NCI-H2081 treated with DMSO at 0.1 percent for 48 hours (cell line): ENCODE measurements at places on chromosomes 2 and 18.

DNA sequence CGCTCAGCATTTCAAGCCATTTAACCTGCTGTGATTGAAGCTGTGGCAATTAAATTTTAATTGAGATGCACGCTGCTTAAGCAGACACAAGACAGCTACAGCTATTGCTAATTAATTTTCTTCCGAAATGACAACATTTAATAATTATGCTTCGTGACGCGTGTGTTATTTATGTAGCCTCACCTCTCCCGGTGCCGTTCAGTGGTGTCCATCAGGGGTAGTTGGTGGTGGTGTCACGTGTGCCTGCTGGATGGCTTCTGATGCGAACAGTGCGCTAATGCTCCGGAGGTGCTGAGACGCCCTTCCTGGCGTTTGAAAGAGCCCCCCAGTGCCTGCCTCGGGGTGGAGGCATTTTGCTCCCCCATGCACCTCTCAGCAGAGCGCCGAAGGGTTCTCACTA, 39.5 kb downstream of the GLI2 start:
- DNase-seq: no peak

DNA sequence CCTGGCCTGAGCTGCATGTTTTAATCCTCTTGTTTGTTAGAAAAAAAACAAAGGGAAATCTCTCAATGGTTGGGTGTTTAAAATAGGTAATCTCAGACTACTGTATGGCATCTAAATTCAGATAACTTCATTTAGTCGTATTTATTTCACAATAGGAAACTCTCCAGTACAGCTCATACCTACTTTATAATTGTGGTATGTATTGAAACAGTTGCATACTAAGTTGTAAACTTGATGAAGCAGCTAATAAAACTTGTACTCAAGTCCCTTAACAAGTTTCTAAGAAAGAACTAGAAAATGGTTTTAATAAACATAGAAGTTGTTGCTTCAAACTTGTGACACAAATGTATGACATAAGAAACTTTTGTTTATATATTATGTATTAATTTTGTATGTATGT, 334.5 kb downstream of the PTPRM start:
- DNase-seq: no peak

DNA sequence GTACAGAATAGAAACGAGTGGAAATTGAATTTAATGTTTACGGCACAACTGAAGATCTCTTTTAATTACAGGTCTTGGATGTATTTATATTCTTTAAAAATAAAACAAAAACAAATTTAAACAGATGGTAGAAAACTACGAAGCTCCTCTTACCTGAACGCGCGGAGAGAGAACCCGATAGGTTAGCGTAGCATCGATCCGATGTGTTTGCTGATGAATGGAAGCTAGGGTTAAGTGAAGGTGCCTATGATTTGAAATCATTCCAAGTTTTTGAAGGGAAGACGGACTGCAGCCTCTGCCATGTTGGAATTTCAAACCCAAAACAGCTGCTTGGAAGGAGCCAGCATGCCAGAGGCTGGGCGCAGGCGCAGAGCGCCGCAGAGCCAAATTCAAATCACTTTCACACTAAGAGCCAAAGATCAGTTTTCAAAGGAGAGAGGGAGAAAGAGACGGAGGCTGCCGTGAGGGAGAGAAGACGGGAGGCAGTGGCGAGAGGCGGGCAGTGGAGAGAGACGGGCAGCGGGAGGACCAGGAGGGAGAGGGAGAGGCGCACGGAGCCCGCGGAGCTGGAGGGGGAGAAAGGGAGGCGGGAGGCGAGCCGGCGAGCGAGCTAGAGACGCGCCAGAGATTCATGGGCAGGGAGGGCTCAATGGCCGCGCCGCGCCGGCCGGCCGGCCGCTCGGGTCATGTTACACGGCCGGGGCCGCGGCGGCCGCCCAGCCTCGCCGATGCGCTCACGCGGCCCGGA, at the start of gene FIGN:
Gene FIGN, minus strand, starts transcription at position 324 of the 748 bp plus-strand sequence. CDS start 1,081 bp downstream, outside the sequence.
- DNase-seq: peak; percentile 75

DNA sequence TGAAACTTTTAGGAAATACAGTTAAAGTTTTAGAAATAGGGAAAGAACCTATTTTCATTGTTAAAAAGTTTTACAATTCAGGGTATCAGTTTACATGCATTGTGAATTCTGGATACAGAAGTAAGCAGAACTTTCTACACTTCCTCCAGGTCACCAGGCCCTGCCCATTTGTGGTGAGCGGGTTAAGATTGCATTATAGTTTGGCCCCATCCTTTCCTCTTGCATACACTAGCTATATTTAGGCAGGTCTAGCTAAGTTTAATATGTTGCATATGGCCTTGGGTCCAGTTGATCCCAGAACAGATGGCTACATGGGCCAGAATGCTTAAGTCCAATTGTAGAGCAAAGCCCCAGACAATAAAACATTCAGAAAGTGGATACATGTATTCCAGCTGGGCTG, 4.8 kb downstream of the VWA3B start:
- DNase-seq: no peak

DNA sequence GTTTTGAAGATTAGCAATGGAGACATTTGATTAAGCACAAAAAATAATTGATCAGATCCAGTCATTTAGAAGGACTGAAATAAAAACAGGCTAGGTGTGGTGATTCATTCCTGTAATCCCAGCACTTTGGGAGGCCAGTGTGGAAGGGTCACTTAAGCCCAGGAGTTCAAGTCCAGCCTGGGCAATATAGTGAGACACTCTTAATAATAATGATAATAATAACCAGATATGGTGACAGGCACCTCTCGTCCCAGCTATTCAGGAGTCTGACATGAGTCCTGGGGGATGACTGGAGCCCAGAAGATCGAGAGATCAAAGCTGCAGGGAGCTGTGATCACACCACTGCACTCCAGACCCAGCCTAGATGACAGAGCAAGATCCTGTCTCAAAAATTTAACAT, 3.5 kb upstream of the FN1 start:
- no peak for DNase-seq

- DNase-seq: no peak
Observed at GRCh38 chr2:116142644-116143227, 1671.8 kb upstream of the DDX18 start.

DNA sequence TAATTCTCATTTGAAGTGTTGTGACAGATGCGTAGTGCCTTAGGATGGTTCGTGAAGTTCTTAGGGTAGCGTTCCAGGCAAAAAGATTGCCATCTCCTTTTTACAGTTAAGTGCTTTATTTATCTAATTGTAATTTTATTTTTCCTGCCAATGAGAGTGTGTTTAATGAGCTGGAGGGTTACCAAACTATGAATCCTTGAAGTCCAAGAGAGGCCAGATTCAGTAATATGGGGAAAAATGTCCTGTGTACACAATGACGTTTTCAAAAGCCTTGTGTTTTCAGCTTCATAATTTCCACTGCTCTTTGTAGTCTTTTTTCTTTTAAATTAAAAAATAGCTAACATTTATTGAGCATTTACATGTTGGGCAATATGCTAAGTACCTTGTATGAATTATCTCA, 23.8 kb downstream of the ACYP2 start:
- no peak for DNase-seq

- DNase-seq: no peak
Observed at GRCh38 chr18:13910501-13910900, 4.8 kb downstream of the MC2R start.

- DNase-seq: no peak
Observed at GRCh38 chr2:54479424-54479823, 23.3 kb downstream of the SPTBN1 start.

GRCh38 chr2:10712185-10712809, 9.1 kb upstream of the ATP6V1C2 start:
- no peak for DNase-seq

DNA sequence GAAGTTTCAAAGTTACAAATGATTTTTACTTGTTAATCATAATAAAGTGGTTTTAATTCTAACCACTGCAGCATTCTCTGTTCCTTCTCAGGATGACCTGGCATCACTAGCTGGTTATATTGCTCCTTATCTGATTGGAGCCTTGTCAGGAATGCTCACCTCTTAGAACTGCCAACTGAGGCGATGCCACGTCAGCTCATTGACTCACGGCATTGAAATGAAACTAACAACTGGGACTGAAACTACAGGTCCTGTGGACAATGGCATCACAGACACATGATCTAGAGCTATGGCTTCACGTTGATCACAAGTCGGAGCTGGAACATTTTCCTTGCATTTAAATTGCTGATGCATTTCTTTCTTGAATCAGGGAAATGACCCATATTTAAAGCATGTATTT, 54.9 kb upstream of the MAP2 start:
- no peak for DNase-seq

GRCh38 chr2:215937190-215937589, 76.2 kb downstream of the MREG start:
- DNase-seq: no peak

GRCh38 chr2:69247583-69247982, 139.4 kb downstream of the GFPT1 start:
- DNase-seq: no peak

GRCh38 chr18:38241736-38242135, 676.1 kb upstream of the CELF4 start:
- no peak for DNase-seq

DNA sequence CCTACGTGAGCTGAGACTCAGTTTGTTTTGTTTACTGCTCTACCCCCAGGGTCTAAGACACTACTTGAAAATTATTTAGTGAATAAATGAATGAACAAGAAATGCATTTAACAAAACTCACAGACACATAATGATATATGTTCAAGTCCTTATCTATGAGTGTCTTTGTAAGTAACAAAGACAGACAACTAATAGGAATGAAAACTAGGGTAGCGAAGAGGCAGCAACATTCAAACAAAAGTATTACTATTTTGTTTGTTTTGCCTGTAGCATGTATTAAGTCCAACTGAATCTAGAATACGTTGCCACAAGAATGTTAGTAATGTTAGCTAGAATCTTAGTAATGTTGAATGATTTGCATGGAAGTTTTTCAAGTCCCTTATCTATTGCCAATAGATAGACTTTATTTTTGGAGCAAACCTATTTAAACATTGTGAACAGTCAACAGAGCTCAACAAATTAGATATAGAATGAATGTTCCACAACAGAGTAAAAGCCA, 144.8 kb upstream of the VWC2L start:
- no peak for DNase-seq

DNA sequence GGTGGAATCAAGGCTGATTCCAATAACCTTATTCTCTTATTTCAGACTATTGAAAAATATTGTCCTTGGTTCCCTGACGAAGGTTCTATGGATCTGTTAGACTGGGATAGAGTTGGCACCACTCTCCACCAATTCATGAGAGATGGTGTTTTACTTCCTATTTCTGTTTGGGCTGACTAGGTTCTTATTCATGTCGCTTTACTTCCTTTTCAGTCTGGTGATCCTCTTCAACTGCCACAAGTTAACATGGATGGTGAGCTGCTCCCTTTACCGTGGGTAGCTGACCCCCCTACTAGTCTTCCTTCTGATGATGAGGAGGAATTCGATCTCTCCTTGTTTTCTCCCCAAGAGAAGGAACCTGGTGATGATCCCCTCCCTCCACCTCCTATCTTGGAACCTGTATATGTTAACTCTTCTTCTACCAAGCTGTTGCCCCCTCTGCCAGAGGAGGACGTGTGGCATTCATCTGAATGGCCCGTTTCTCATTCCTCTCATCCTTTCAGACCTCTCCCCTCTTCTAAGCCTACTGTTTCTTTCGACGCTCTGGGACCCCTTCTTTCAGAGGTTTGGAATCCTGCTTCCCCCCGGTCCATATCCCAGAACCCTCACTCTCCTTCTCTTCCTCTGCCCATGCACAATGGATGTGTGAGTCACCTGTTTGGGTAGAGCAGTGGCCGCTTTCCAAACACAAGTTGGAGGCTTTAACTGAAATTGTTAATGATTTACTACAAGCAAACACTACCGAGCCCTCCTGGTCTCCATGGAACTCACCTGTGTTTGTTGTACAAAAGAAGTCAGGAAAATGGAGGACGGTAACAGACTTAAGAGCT, 13.5 kb upstream of the CNOT11 start:
- DNase-seq: no peak

- no peak for DNase-seq
Observed at GRCh38 chr18:9671214-9671613, 36.9 kb upstream of the RAB31 start.

DNA sequence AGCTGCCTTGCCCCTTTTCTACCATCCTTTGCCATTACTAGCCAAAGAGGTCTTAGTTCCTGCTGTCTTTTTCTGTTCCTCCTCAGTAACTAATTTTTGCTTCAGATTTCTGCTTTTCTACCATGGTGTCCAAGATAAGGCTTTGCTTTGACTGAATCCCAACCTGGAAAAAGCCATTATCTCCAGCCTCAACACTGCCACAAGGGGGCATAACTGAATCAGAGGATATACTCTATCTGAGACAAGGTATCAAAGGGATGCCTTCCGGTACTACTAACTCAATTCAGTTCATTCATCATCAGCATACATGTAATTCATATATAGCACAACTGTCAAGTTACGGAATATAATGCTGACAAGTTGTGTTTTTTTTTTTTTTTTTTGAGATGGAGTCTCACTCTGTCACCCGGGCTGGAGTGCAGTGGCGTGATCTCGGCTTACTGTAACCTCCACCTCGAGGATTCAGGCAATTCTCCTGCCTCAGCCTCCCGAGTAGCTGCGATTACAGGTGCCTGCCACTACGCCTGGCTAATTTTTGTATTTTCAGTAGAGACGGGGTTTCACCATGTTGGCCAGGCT, 11.4 kb downstream of the OSGEPL1 start:
- no peak for DNase-seq

- no peak for DNase-seq
Observed at GRCh38 chr2:217753460-217754200, 249.2 kb downstream of the TNS1 start.

DNA sequence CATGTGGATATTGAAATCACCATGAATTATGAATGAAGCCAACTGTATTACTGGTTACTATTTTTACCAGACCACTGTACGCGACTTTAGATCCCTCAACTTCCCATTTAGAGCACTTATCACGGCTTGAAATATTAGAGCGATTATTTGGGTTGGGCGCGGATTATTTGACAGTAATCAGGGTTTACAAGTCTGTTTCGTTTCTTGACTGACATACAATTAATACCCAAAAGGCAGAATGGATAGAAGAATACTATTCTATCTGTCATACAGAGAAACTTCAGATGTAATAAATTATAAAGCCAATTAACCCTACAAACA, 496 bp upstream of the NAPG start:
- no peak for DNase-seq

- DNase-seq: no peak
Observed at GRCh38 chr2:74951211-74951754, 7.2 kb upstream of the POLE4 start.
